ENCODE measurements at places on chromosomes 12 and 14.

DNA sequence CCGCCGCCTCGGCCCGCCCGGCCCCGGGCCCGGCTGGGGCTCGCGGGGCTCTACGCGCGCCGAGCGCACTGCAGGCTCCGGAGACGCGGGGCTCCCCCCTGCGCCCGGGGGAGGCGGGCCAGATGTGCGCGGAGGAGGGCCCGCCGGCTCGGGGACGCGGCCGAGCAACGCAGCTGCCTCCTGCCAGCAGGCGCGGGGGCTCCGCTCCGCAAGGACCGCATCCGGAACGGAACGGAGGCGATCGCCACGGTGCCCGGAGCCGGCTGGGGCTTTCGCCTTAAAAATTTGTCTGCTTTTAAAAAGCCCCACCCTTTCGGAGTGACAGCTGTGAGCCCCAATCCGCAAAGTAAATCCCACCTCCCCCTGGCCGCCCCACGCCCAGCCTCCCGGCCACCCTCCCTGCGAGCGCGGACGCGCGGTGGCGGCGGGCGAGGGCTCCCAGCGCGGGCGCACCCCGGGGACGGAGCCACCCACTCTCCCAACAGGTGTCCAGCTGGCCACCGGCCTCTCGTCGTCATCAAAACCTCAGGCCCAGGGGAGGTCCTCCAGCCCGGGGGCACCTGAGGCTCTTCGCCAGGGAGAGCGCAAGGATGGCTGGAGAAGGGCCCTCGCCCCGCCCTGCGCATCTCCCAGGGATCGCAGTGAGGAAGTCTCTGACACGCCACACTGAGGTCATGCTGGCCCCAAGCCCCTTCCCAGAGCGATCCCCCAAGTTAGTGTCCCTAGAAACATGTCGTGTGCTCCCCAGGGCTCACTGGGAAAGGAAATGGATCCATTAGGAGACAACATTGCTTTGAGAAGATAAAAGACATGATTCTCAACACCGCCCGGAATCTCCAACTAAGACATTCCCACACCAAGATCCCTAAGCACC lies at the start of gene TMEM132D:
TMEM132D (minus strand) TSS at position 70 of the 874 bp plus-strand sequence.
- no peak for ATAC-seq

- ATAC-seq = no peak
Measured at GRCh38 chr12:31289441-31289840, 36.5 kb downstream of the SINHCAF start.

DNA sequence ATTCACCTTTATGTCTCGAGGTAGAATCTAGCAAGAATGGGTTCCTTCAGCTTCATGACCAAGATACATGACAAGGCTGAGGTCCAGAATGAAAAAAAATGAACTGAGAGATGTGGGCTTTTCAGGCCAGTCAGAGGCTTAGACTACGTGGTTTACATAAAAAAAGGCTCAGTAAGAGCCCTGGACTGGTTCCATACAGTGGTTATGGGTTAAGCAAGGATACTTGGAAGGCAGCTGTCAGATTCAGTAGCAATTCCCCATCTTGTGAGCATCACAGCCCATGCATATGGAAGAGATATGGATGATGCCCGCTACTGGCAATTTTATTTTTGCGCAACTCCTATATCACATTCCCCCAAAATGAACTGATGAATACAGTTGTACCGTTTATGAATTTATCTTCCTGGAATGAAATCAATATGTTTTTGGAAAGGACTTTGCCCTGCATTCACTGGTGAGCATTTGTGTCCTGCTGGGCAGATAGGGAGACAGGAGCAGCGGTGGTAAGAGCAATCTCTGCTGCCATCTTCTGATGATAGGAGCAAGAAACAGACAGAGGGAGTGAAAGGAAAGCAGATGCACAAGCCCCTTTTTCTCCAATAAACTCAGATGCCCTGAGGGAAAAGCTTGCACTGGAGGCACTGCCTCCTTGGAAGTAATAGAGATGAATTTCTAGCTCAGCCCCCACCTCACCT lies 280.4 kb downstream of the GALC start:
- no peak for ATAC-seq

DNA sequence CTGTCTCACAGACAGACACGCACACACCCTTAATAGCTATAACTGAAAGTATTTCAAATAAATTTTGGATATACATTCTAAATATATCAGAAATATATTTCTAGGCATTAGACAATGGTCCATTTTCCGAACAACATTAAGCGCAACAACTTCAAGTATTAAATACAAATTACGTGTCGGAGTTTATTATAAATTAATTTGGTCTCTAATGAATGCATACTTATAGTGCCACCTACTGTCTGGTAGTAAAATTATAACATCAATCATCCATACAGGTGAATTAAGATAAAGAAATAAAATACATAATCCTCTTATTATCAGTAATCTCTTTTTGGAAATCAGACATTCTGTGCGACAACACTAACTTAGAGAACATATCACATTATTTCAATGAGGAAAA lies 27.2 kb upstream of the CMAS start:
- no peak for ATAC-seq

GRCh38 chr12:106273491-106273890 lies 25.7 kb upstream of the CKAP4 start:
- ATAC-seq = no peak

DNA sequence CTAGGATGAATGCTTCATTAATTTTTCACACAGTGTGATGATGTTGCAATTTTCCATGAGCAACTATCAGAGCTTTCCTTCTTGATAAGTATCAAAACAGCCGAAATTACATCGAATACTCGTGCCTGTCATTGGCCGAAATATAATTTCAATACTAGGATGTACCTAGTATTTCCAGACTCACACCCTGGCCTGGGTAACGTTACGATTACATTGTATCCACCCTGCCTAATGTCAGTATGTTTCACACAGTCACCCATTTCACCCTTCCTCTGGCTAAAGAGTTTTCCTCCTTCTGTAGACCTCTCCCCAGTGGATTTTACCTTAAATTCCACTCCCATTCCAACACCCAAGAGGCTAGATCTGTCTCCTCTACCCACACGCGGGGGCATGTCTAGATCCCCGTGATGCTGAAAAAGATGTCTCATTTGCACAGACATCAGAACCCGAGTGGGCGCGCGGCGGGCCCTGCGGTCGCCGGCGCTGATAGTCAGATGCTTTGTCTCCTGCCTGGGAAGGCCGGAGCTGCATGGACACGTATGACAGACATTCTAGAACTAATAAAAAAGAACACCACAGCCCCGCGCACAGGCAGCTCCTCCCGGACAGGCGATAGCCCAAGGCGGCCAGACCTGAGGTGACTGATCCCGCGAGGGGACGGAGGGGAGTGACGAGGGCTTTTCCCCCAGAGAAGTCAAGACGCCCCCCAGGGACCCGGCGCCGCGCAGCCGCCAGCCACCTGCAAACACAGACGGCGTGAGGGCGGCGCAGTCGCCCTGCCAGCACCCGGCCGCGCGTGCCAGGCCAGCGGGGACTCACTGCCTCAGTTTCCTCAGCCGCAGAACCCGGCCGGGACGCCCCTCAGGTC lies 723 bp downstream of the KIF21A start:
- no peak for ATAC-seq

DNA sequence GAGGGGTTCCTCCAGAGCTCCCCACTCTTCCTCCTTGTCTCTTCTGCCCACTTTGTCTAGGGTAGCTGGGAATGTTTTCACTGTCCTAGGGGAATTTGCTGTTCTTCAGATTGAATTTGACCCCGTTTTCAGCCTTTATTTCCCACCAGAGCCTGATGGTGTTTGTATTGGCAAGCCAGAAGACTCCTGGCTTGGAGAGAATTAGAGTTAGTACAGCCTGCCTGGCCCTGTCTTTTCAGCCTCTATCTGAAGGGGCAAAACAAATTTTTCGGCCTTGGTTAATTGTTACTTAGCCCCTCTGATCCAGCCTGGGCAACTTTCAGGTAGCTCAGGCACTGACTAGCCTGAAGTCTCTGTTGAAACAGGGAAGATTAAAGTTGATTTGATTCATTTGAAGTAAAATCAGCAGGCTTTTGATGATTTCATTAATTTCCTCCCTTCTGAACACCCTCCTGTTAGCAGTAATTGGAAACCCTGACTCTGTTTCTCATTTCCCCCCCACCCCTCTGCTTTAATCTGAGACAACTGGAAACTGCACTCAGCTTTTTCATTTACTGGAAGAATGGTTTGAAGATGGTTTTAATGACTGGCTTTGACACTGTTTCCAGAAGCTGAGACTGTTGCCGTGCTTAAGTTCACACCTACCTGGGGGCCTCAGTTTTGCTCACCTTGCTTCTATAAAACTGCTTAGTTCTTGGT lies 63.3 kb downstream of the SUSD6 start:
- no peak for ATAC-seq

GRCh38 chr14:29163109-29163508 lies 396.5 kb downstream of the FOXG1 start:
- ATAC-seq = no peak

DNA sequence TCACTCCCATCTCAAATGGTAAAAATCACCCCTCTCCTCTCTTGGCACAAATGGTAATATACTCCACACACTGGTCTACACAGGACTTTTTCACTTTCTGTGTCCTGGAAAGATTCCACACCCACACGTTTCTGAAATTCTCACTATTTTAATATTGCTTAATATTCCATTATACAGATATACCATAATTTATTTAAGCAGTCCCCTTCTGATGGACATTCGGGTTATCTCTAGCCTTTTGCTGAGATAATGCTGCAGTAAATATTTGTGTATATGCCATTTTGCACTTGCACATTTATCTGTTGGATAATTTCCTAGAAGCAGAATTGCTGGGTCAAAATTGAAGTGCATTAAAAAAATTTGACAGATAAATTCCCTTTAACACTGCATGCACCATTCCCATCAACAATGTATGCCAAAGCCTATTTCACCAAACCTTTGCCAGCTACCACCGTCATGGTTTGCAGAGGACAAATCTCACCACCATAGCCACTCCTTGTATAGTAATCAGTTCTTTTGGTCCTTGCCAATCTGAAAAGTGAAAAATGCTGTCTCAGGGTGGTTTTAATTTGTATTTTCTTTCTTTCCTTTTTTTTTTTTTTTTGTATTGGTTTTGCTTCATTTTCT lies 15.5 kb upstream of the COL2A1 start:
- no peak for ATAC-seq

- peak; percentile 61 for ATAC-seq
Measured at GRCh38 chr14:49754570-49755097, 13.3 kb upstream of the KLHDC2 start.

GRCh38 chr14:80477388-80478160 lies 266.3 kb upstream of the DIO2 start:
- ATAC-seq = no peak

DNA sequence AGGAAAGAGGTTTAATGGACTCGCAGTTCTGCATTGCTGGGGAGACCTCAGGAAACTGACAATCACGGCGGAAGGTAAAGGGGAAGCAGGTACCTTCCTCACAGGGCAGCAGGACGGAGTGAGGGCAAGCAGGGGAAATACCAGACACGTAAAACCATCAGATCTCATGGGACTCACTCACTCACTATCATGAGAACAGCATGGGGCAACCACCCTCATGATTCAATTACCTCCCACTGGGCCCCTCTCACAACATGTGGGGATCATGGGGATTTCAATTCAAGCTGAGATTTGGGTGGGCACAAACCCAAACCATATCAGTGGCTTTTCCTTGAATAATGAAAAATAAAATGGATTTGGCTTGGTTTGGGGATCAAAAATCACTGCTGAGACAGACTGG lies 380.5 kb downstream of the VRK1 start:
- ATAC-seq = no peak

GRCh38 chr14:85316701-85317410 lies 213.1 kb upstream of the FLRT2 start:
- no peak for ATAC-seq

DNA sequence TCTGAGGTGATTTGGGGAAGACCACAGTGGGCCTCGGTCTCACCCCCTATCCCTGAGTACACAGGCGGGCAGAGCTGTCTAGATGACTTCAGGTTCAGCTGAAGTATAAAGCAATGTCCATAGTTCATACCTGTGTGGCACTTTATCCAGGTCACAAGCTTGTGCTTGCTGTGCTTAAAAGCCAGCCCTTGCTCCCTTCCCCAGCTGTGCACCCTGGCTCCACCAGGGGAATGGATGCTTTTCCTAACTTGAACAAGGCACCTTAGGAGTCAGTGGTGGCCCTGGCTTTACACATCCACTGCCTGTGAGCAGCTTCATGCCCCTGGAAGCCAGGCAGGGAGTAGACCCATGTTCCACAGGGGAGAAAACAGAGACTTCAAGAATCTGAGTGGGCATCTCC lies 5.5 kb downstream of the CARMIL3 start:
- ATAC-seq = no peak

DNA sequence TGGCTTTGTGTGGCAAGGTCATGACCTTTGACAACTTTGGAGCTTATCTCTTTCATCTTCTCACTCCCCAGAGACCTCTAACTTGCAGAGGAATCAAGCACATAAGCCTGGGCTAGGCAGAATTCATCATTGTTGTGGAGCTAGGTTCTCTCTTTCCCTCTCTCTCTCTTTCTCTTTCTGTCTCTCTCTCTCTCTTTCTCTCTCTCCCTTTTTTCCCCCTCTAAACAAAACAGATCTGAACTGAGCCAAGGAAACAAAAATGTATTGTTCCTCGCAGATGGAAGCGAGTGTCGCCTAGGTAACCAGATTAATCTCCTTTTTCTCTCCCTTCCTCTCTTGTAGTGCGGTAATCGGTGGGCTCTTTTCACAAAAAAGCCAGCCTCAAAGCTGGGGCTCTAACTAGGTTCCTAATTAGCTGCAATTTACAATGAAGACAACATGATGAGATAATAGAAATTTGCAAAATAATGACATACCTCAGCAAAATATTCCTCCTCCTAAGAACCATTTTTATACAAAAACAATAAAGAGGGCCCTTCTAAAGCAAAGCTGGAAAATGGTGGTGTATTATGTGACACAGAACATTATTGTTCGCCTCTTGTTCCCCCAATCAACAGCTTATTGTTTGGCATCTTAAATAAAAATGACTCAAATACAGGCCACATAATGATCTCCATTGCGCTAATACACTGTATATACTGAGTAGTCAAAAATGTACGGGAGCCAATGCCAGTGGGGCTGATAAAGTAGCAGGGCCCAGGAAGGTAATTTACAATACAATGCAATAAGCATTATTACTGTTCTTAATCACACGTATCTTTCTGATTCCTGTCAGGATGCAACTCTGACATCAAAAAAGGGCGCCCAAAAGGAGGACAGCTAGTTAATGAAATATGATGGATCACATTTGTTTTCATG lies 65.7 kb upstream of the SOX5 start:
- ATAC-seq = no peak

DNA sequence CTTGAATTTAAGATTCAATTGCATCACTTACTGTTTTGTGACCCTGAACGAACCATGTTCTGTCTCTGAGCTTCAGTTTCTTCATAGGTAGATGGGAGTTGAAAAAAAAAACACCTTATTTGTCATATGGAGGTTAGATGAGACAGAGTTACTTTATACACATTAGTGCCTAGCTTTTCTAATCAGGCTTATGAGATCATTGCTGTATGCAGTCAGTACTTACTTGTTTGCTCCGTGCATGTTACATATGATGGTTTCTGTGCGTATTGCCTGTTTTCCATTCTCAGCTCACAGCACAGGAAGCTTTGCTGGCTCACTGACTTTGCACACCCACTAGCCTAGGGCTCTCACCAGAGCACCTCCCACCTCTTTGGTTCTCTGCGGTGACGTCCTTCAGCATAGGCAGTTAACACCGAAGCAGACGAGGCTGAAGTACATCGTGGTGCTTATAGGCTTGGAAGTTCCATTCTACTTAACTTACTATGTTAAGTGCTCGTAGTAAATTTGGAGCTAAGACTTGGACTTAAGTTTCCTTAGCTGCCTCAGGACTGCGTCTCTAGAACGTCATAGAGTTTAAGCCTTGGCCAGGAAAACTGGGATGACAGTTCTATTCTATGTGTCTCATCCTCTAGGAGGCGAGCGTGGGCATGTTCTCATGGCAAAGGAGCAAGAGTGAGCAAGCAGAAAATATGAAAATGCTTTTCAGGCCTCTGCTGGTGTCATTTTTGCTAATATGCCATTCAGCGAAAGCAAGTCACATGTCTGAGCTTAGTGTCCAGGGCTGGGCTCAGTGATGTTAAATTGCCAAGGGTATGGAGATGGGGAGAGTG lies 57.3 kb downstream of the NRXN3 start:
- no peak for ATAC-seq

Measured in esophagus mucosa (tissue), 1 donor.